ENCODE measurements at places on chromosomes 2 and 18. TPM values are rescaled to one million over a fixed set of nuclear protein-coding genes. Genes with fewer than 3 reads are reported as not detected.

GRCh38 chr2:236107536-236107935 lies 60.6 kb downstream of the GBX2 start:
- DNase-seq = no peak

- DNase-seq = peak; percentile 31
Measured at GRCh38 chr2:105299290-105299689, 30.2 kb downstream of the TGFBRAP1 start.

DNA sequence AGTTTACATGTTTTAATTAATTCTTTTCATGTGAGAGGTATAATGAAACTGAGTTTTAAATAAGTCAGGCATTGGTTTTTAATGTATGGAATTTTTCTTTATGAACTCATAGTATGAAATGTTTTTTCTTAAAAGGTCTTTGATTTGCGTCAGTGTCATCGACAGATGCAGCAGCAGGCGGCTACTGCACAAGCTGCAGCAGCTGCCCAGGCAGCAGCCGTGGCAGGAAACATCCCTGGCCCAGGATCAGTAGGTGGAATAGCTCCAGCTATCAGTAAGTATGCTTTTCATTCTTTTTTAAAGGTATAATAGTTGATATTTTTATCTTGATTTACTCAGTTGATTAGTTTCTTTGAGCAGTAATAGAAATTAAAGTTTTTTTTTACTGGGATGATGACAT lies 46.5 kb downstream of the SMAD4 start:
- no peak for DNase-seq

- DNase-seq = peak; percentile 33
Measured at GRCh38 chr2:64950226-64951160, 38.7 kb upstream of the SLC1A4 start.

- DNase-seq = no peak
Measured at GRCh38 chr2:163138947-163139346, 300.4 kb upstream of the KCNH7 start.

The RABL2A gene
- 13.5 TPM for polyA plus RNA-seq

The NEU2 gene
- not detected for polyA plus RNA-seq

The TRIM43 gene
- polyA plus RNA-seq = not detected

The LRRC30 gene
- not detected for polyA plus RNA-seq

The KIF5C gene
- 0.28 TPM for polyA plus RNA-seq
